Spleen (tissue), 13 donors: ENCODE measurements at places on chromosomes 7 and 10. TPM values are rescaled to one million over a fixed set of nuclear protein-coding genes. Genes with fewer than 3 reads are reported as not detected.

DNA sequence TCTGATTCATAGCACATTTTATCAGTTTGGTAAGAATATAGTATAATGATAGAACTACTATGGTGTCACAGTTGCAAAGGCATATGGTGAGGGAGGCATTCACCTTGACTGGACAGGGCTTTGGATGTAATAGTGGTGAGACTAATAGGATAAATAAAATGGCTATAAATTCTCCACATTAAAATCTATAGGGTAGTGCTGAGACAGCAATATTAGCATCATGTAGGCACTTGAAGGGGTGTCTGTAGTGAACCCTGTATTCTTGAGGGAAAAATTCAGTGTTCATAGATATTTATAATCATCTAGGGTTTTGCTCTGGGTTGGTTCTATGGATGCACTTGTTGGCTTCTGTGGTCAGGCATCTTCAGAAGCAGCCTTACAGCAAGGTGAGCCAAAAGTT is 59.3 kb upstream of the ICA1 start:
- H3K27ac ChIP-seq = no peak overlapping the region
- H3K36me3 ChIP-seq = no peaks in the 10 kb centered on the region
- no peaks in the 10 kb centered on the region for H3K4me1 ChIP-seq
- DNase-seq = no peak

- DNase-seq = no peak
- H3K4me1 ChIP-seq = no peaks in the 10 kb centered on the region
- H3K4me3 ChIP-seq = no peak overlapping the region
- H3K36me3 ChIP-seq = no peaks in the 10 kb centered on the region
- no peak overlapping the region for H3K27ac ChIP-seq
Measured at GRCh38 chr10:89314676-89315075, 12.8 kb downstream of the IFIT2 start.

GRCh38 chr10:110207805-110208613 is 604 bp downstream of the MXI1 start:
- peaks cover 58% of the 10 kb centered on the region for H3K4me1 ChIP-seq
- no peaks in the 10 kb centered on the region for H3K27me3 ChIP-seq
- H3K27ac ChIP-seq = peak overlapping the region; percentile 85
- peak; percentile 88 for DNase-seq
- H3K4me3 ChIP-seq = peak overlapping the region; percentile 82

DNA sequence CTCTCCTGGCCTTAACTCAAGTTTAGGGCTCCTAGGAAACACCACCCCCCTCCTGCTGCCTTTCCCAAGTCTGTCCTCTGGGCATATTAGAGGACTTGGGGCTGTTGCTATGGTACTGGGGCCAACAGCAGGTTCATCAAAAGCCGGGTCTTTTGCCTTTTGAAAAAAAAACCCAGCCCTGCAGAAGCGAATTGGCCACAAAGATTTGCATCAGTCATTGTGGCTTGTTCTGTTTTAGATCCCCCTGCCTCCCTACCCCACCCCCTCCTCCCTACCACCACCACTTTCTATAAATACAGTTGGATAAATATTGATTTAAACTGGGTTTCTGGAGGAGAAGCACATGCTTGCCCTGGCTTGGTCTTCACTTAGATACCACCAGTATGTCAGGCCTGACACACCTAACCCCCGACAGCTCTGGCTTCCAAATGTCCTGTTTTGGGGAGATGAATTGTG is 7.0 kb downstream of the MXI1 start:
- peaks cover 5% of the 10 kb centered on the region for H3K27me3 ChIP-seq
- peaks cover 75% of the 10 kb centered on the region for H3K4me1 ChIP-seq
- H3K27ac ChIP-seq = peak overlapping the region; percentile 78
- no peak for DNase-seq
- H3K36me3 ChIP-seq = no peaks in the 10 kb centered on the region

DNA sequence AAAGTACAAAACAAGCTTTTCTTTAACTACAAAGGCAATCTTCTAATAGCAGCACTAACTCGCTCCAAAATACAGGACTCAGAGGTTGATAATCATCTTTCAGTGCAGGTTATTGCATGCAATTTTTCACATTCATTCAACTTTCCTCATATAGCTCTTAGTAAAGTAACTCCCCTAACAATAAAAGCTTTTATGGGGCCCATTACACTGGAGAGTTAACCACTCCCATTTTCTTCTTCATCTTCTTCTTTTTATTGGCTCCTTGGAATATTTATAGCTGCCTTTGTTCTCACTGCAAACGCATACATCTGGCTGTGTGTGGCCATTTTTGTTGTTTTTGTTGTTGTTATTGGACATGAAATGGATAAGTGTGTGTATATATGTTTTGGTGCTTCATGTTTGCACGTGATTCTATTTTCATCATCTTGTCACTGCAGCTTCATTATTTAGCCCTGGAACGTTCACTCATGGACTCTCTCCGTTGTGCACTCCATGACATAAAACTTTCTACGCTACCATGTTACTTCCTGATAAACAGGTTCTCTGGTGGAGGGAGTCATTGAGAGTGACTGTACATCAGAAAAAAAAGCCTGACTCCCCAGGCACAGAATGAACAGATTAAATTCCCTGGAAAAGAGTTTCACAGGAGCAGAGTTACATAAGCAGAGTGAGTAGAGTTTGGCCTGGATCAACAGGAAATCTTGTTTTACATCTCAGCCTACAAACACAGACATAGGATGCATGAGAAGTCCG is 236.4 kb upstream of the SP4 start:
- no peak for DNase-seq
- H3K36me3 ChIP-seq = no peaks in the 10 kb centered on the region
- H3K27ac ChIP-seq = no peak overlapping the region
- no peaks in the 10 kb centered on the region for H3K4me1 ChIP-seq
- no peak overlapping the region for H3K4me3 ChIP-seq
- H3K27me3 ChIP-seq = no peaks in the 10 kb centered on the region

GRCh38 chr10:30490289-30491000 is 56.5 kb downstream of the MAP3K8 start:
- H3K4me3 ChIP-seq = no peak overlapping the region
- DNase-seq = no peak
- H3K27me3 ChIP-seq = no peaks in the 10 kb centered on the region
- H3K4me1 ChIP-seq = peaks cover 90% of the 10 kb centered on the region

GRCh38 chr10:118970770-118971169 is 58.7 kb upstream of the NANOS1 start:
- H3K27me3 ChIP-seq = no peaks in the 10 kb centered on the region
- no peak overlapping the region for H3K27ac ChIP-seq
- no peak for DNase-seq
- no peaks in the 10 kb centered on the region for H3K4me1 ChIP-seq
- no peak overlapping the region for H3K4me3 ChIP-seq
- H3K36me3 ChIP-seq = no peaks in the 10 kb centered on the region

- H3K4me3 ChIP-seq = no peak overlapping the region
- no peak for DNase-seq
- no peaks in the 10 kb centered on the region for H3K36me3 ChIP-seq
- H3K4me1 ChIP-seq = no peaks in the 10 kb centered on the region
Measured at GRCh38 chr7:133230591-133231194, 22.2 kb upstream of the EXOC4 start.

- no peaks in the 10 kb centered on the region for H3K36me3 ChIP-seq
- no peaks in the 10 kb centered on the region for H3K4me1 ChIP-seq
- no peak overlapping the region for H3K4me3 ChIP-seq
- H3K27ac ChIP-seq = no peak overlapping the region
- no peak for DNase-seq
- no peaks in the 10 kb centered on the region for H3K27me3 ChIP-seq
Measured at GRCh38 chr7:116762971-116763370, 91.0 kb downstream of the MET start.

DNA sequence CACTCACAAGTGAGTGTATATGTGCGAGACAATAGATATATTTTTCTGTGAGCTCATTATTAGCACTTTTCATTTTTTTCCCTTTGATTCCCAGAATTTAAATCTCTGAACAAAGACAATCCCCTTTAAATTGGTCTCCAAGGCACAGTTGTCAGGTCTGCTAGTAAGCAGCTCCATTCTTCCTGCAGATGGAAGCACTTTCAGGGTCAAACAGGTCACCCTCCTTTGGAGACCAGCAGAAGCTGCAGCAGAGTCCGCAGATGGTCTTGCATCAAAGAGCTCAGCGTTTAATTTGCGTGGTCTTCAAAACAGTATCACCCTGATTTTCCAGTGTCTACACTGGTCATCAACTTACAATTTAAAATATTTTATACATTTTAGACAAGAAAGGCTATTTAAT is 543.8 kb downstream of the ARL4A start:
- H3K4me1 ChIP-seq = no peaks in the 10 kb centered on the region
- H3K27me3 ChIP-seq = no peaks in the 10 kb centered on the region
- H3K27ac ChIP-seq = no peak overlapping the region
- DNase-seq = no peak

DNA sequence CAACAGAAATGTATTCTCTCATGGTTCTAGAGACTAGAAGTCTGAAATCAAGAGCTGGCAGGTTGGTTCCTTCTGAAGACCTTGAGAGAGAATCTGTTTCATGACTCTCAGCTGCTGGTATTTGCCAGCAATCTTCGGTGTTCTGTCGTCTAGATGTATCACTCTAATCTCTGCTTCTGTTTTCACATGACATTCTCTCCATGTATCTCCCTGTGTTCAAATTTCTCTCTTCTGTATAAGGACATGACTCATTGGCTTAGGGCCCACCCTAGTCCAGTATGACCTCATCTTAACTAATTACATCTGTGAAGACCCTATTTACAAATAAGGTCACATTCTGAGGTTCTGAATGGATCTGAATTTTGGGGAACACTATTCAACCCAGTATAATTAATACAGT is 82.3 kb downstream of the ANKRD7 start:
- no peak for DNase-seq
- H3K36me3 ChIP-seq = no peaks in the 10 kb centered on the region
- no peaks in the 10 kb centered on the region for H3K4me1 ChIP-seq
- H3K27me3 ChIP-seq = no peaks in the 10 kb centered on the region

- H3K36me3 ChIP-seq = peaks cover 48% of the 10 kb centered on the region
- H3K4me3 ChIP-seq = no peak overlapping the region
- no peaks in the 10 kb centered on the region for H3K27me3 ChIP-seq
- no peaks in the 10 kb centered on the region for H3K4me1 ChIP-seq
Measured at GRCh38 chr7:127844165-127844564, 187.1 kb downstream of the LRRC4 start.

- DNase-seq = no peak
- no peaks in the 10 kb centered on the region for H3K36me3 ChIP-seq
- H3K4me3 ChIP-seq = no peak overlapping the region
- peaks cover 19% of the 10 kb centered on the region for H3K4me1 ChIP-seq
Measured at GRCh38 chr7:33807779-33808482, 97.4 kb upstream of the BMPER start.

DNA sequence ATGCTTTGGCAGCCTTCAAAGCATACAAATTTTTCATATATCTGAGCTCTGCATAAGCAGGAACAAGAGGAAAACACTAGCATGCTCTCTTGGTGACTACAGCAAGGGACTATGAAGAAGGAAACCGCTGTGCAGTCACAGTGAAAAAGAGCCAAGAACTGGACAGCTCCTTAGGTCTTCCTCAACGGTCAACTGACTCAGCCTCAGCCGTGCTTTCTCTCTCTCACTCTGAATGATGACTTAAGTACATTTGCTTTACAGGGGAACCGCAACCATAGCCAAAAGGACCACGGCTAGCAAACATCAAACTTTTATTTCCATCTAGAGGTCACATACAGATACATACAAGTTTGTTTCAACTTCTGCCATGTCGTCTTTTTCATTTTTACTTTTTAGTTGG is 69.9 kb downstream of the HYCC1 start:
- no peak overlapping the region for H3K4me3 ChIP-seq
- H3K27me3 ChIP-seq = no peaks in the 10 kb centered on the region
- DNase-seq = no peak
- no peaks in the 10 kb centered on the region for H3K4me1 ChIP-seq
- H3K36me3 ChIP-seq = no peaks in the 10 kb centered on the region
- no peak overlapping the region for H3K27ac ChIP-seq

- H3K36me3 ChIP-seq = no peaks in the 10 kb centered on the region
- no peaks in the 10 kb centered on the region for H3K27me3 ChIP-seq
- H3K4me1 ChIP-seq = peaks cover 5% of the 10 kb centered on the region
- H3K27ac ChIP-seq = no peak overlapping the region
- no peak overlapping the region for H3K4me3 ChIP-seq
Measured at GRCh38 chr10:11886851-11887250, 63.7 kb downstream of the PROSER2 start.

Gene FAM25C
- polyA plus RNA-seq = not detected

Gene SEMA3E
- polyA plus RNA-seq = not detected

Gene CYP3A4
- not detected for polyA plus RNA-seq

Gene GATA3
- 4.4 TPM for polyA plus RNA-seq

Gene KCNIP2
- polyA plus RNA-seq = 1.7 TPM

Gene IDI2
- polyA plus RNA-seq = 0.06 TPM
